ENCODE measurements at places on chromosomes 5 and 9.
A peak's percentile ranks its signal among the peaks of the same experiment; 100 is the strongest.

DNA sequence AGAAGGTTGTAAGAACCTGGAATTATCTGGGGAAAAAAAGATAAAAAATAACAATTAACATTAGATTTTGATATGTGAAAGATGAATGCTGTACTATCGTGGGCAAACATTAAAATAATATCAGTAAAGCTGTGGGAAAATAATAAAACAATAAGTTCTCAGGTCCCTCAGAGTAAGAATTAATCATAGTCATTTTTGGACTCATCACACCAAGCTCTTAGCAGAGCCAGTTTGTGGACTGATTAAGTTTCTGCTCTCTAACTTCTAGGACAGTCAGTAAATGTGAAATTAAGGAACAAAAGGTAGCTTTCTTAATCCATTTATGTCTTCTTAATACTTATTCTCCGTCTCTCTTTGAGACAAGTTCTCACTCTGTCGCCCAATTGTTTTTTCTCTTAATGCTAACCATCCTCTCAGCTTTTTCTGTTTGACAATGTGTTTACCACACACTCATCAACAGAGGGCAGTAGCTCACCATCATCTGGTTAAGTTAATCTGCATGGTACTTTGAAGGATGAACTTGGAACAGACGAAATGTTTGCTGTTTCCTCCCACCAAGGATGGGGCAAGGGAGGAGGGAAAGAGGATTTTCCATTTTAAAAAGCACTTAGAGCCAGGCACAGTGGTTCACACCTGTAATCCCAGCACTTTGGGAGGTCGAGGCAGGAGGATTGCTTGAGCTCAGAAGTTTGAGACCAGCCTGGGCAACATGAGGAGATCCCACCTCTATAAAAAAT lies 5.3 kb upstream of the ACO1 start:
- peak; percentile 44 for DNase-seq

GRCh38 chr5:37742111-37742510 lies 97.7 kb downstream of the GDNF start:
- no peak for DNase-seq

DNA sequence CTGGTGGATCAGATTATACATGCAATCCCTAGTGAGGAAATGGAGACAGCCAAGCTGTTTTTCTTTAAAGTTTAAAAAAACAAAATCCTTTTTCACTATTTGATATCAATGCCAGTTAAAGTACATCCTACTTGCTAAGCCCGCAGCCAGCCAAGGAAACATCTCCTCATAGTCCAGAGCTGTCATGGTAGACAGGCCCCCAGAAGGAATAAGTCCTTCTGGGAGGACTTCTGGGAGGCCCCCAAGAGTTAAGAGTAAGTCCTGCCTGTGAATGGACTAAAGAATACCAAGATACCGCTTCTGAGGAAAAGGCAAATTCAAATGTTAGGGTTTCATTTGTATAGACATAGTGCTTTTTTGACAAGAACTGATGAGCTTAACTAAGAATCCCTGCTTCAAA lies 38.3 kb downstream of the MOCS2 start:
- DNase-seq = no peak

DNA sequence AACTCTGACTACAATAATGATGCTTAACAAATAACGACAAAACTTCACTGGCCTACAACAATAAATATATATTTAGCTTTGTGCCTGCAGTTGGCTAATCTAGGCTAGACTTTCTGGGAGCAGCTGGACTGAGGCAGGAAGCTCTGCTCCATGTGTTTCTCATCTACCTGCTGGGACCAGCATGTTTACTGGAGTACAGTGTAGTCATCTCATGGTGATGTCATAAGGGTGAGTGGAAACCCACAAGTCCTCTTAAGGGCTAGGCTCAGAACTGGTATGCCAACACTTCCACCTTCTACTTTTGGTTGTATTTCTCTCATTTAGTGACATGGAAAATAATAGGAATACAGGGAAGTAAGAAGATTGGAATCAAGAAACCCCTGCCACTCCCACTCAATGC lies 85.7 kb upstream of the NIPBL start:
- DNase-seq = no peak

DNA sequence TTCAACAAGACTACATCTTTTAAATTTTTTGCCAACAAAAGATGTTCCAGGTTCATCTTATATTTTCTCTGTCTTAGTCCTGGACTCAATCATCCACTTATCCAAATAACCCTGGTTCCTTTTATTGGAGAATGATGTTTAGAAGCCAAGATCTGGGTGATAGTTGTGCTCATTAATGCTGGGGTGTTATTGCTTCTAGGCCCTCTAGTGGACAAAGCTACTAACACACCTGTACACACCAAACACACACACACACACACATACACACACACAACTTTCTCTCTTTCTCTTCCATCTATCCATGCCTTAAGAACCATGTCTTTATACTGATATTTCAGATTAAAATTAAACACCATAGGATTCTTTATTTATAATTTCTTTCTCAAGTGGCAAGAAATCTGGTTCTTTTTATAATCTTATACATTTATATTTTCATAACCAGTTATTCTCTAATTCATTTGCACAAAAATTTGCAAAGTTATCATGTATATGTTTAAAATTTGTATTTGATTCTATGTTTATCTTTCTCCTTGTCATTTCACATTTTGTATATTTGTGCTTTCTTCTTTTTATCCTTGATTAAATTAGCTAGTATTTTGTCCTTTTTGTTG lies 179.1 kb upstream of the SMIM23 start:
- DNase-seq = no peak

DNA sequence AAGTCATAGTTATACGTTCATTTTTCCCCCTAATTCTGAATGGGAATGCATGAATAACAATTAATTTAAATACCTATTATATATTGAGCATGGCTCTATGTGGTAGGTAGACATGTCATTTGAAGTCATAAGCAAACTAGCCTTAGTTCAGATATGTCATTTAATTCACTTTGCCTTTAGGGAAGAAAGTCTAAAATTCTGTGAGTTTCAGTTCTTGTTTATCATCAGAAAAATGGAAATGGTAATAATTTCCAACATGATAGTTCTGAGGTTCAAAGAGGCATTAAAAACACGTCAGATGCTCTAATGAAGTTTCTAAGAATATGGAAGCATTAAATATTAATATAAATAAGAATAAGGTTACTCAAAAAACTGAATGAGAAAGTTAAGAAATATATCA lies 13.1 kb upstream of the ANXA1 start:
- no peak for DNase-seq

- DNase-seq = no peak
Measured at GRCh38 chr5:122967085-122967484, 69.4 kb downstream of the PPIC start.

- DNase-seq = no peak
Measured at GRCh38 chr5:11171236-11171635, 410.2 kb upstream of the DAP start.

DNA sequence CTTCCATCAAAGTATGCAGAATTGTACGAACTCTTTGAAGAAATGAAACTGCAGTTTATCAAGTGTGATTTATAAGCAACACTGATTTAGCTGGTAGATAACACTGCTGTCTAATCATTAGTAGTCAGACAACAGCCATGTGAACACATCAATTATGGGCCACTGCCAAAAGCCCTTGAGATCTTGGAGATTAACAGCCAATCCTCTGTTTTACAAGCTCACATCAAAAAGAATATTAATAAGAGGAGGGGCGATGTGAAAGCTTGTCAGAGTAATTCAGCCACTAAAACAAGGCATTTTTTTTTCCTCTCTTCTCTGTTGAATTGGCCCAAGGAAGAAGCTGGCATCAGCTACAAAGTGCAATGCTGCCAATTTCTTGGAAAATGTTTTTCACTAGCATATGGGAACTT lies 28.1 kb downstream of the ZNF608 start:
- DNase-seq = no peak

DNA sequence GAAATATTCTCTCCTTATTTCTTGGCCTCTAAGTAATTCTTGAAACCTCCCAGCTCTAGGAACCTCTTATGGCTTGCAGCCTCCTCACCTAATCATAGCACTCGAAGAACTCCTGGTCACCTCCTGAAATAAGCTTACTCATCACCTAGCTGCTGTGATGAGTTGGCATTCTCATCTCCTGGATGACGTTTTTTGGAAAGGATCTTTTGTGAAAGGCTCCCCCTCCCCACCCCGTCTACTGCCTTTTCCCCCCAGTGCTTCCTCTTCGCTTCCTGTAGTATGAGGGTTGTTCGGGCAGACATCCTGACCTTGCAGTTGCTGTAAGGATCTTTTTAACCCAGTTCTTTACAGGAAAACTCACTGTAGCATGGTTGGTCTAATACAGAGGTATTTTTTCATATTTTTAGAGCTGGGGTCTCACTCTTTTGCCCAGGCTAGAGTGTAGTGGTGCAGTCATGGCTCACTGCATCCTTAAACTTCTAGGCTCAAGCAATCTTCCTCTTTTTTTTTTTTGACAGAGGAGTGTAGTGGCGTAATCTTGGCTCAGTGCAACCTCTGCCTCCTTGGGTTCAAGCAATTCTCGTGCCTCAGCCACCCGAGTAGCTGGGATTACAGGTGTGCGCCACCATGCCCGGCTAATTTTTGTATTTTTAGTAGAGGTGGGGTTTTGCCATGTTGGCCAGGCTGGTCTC lies 41.8 kb downstream of the ARHGAP26 start:
- DNase-seq = no peak

DNA sequence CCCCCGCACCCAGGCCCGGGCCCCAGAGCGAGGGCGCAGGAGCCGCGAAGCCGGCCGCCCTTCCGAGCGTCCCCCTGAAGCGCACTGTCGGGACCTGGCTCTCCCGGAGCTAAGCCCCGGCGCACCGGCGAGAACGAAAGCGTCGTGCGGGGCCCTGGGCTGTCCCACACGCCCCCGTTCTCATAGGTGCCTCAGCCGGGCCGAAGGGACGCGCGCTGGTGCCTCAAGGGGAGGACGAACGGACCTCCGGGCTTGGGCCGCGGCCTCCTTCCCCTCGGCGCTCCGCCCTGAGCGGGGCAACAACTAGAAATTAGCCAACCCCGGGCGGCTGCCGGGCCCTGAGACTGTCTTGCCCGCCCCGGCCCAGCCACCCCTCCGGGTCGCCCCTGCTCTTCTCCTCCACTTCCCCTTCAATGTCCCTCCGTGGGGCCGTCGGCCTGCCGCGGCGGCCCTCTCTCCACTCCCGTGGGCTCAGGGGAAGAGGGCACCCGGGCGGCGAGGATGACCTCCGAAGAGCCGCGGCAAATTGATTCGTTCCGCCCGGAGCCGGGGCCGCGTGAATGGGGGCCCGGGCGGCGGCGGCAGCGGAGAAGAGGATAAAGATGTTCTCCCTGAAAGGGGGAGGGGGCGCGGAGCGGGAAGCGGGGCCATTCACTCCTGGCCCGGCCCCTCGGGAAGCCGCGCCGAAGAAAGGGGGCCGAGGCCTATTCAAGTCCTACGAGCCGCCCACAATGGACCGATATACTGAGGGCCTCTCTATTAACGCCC lies 3.5 kb upstream of the PRDM12 start:
- DNase-seq = peak; percentile 20

DNA sequence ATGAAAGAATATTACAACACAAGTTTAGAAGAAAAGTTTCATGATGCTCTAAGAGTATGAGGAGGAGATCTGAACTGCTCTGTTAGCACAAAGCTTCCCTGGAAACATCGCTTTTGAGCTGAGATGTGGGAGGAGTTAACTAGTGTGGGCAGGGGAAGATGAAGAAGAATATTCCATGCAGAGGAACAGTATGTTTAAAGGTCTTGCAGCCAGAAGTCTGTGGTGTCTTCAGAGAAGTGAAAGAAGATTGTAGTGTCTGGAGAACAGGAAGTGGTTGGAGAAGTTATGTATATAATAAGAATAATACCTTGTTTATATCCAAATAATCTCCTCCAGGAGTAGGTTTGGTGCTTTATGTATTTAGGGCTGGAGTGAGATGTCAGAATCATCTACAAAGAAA lies 406.7 kb downstream of the MAN2A1 start:
- DNase-seq = no peak

All from stimulated activated CD4-positive, alpha-beta T cell treated with anti-CD3 and anti-CD28 coated beads, Interleukin-15, amount 100 ng/mL, for 24 hours (primary cell).